ENCODE measurements at places on chromosomes 5 and 9. TPM values are rescaled to one million over a fixed set of nuclear protein-coding genes. Genes with fewer than 3 reads are reported as not detected.

Gene SPINK14
- total RNA-seq, result not detected

Gene NUTM2F
- total RNA-seq, result not detected

Gene AOPEP
- total RNA-seq, result 19.7 TPM

Gene CD274
- 42.6 TPM for total RNA-seq

Gene RPL7A
- 1,774 TPM for total RNA-seq

Gene LCN12
- 3.2 TPM for total RNA-seq

Gene SLC34A3
- total RNA-seq, result not detected

Gene SAPCD2
- 21.1 TPM for total RNA-seq

Gene BRD3OS
- total RNA-seq, result 12.4 TPM

Gene KLF9
- 10.7 TPM for total RNA-seq

Gene PCDHGB1
- total RNA-seq, result 0.17 TPM

Gene RANBP6
- total RNA-seq, result 22.8 TPM

Gene PTTG1
- total RNA-seq, result 98.7 TPM

Gene WDR38
- not detected for total RNA-seq

Gene SOX30
- total RNA-seq, result 0.12 TPM
